Stimulated activated CD8-positive, alpha-beta memory T cell treated with anti-CD3 and anti-CD28 coated beads, Interleukin-4, amount 100 ng/mL, for 1 hour (primary cell): ENCODE measurements at places on chromosomes 7 and 10.

GRCh38 chr10:64682043-64682442, 1160.8 kb downstream of the REEP3 start:
- DNase-seq: no peak

DNA sequence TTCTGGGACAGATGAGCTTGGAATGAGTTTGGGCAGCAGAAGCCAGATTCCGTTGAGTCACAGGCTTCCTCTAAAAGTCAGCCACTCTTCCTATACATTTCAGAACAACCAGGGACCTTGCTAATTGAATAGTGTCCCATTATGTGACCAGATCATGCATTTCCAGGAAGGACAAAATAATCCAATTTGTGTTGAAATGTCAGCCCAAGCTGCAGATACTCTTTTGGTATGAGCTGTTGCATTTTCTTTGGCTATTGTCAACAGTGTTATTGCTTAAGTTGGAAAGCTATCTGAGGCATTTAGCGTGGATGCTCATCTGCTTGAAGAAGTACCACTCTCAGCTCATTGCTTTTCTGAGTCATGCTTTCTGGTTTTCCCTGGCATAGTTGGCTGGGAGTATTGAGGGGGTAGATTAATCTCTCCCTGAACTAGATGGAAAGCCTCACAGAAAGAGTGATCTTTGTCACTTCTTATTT, 223.7 kb upstream of the HABP2 start:
- no peak for DNase-seq

- DNase-seq: no peak
Measured at GRCh38 chr10:114071178-114071577, 27.5 kb downstream of the ADRB1 start.

DNA sequence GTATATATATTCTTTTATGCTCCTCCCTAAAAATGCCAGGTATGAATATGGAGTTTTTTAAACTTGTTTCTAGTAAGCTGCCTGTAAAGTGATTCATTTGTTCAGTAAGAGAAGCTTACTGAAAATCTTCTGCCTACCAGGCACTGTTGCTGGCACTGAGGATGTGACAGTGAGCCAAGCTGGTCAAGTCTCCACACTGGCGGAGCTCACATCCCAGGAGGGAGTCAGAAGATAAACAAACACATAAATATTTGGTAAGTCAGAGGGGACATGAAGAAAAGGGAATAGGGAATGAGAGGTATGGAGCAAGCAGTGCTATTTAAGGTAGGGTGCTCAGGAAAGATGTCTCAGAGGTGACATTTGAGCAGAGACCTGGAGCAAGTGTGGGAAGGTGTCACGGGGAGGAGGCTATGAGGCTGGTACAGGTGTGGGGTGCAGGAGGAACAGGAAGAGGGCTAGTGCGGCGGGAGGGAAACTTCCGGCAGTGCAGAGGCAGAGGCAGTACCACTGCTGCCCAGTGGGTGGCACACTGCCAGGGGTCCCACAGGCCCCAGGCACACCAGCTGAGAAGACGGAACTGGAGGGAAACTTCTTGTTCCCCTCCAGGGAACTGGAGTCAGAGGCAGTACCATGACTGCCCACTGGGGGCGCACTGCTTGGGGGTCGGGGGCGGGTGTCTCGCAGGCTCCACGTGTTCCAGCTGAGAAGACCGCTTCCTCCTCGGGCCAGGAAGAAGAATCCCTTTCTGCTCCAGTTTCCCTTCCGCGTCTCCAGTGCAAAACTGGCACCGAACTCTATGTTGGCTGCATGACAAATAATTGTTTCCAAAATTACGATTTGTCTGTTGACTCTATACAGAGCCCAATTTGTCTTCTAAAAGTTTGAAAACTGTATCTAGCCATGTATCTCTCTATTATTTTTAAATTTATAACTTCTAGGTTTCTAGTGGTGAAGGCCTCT, 161.0 kb downstream of the TEX36 start:
- DNase-seq: no peak

GRCh38 chr7:156625580-156625979, 15.0 kb upstream of the RNF32 start:
- no peak for DNase-seq

GRCh38 chr7:127392182-127392565, 334 bp downstream of the ZNF800 start:
- DNase-seq: peak; percentile 38

- DNase-seq: no peak
Measured at GRCh38 chr10:663466-663751, 26.1 kb downstream of the DIP2C start.

DNA sequence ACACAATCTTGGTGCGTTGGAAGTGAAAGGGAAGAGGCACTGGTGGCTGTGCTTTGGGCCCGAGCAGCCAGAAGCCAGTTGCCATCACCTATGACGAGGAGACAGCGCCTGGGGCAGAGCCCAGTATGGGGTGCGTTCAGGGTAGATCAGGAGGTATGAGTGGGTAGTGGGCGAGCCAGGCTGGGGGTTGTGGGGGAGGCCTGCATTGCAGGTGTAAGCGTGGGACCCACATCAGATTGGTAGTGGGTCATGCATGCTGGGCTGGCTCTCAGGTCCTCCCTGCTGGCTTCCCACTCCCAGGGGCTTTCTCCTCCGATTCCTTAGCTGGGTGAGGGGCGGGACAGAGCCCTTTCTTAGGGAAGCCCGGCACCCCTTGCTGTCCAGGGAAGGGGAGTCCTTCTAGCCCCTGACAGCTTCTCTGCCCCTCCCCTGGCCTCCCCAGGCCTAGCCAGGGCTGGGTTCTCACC, 445 bp upstream of the PVRIG start:
- no peak for DNase-seq

- no peak for DNase-seq
Measured at GRCh38 chr7:138563808-138564207, 103.7 kb downstream of the TRIM24 start.

DNA sequence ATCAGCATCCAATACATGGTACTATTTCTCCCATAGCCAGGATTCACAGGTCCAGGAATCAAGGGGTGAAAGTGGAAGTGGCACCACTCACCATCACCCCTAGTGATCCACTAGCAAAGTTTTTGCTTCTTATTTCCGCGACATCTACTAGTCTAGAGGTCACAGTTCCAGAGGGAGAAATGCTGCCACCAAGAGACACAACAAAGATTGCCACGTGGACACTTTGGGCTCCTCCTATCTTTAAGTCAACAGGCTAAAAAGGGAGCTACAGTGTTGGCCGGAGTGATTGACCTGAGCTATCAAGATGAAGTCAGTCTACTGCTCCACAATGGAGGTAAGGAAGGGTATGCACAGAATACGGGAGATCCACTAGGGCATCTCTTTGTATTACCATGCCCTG, 178.2 kb downstream of the AKR1D1 start:
- DNase-seq: no peak

DNA sequence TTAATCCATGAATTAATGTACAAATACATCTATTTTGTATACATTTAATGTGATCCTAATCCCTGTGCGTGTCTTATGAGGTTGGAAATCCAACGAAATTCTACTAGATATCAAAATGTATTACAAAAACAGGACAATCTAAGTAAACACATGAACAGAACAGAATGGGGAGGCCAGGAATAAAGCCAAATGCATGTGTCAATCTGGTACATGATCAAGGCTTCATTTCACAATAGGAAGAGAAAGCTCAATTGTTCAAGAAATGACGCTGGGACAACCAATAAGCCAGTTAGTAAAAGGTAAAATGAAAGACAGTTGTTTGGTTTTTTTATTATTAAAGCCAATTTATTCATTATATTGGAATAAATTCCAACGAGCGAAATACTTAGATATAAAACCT, 83.0 kb downstream of the COL13A1 start:
- no peak for DNase-seq

DNA sequence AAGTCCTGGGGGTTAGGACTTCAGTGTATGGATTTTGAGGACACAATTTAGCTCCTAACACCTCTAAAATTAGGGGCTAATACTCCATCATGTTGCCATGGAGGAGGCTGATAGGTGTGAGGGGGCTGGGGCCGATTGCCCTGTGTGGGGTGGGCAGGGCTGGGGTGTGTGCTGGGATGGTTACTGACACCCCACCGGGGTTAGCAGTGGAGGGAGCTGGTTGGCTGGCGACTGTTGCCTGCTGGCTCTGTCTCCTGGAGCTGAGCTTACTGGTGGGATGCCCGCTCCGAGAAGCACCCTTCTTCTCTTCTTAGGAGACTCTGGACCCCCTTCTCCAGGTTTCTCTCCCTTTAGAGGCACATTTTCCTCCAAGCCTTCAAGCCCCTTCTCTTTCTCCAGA, 22.2 kb upstream of the SH2D4B start:
- no peak for DNase-seq

DNA sequence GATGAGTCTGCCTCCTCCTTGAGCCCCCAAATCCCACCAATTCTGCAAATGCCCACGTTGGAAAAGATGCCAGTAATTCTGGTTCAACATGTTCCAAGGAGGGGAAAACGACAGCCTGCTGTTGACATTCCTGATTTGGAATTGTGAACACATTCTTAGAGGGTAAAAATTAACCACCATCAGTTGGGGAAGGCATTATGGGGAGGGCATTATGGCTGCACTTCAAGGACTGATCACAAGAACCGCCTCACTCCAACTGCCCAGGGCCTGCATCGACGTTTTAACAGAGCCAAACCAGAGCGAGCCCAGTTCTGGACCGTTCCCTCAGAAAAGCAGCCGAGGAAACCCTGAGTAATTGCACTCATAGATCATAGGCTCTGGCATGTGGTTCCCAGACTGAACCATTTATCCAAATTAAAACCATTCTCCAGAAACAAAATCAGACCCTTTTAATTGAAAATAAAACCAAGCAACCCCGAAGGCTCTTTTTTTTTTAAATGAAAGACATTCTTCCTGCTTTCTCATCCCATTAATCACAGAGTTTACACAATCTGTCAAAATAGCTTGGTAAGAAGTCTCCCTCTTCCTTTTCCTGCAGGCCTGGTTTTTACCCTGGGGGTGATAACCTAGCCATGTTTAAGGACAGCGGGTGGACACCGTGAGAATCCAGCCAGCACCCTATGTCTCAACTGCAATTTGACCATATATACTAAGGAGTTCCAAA, 8.0 kb downstream of the TNS3 start:
- DNase-seq: no peak

- DNase-seq: no peak
Measured at GRCh38 chr10:4688601-4689000, 137.4 kb upstream of the AKR1E2 start.

DNA sequence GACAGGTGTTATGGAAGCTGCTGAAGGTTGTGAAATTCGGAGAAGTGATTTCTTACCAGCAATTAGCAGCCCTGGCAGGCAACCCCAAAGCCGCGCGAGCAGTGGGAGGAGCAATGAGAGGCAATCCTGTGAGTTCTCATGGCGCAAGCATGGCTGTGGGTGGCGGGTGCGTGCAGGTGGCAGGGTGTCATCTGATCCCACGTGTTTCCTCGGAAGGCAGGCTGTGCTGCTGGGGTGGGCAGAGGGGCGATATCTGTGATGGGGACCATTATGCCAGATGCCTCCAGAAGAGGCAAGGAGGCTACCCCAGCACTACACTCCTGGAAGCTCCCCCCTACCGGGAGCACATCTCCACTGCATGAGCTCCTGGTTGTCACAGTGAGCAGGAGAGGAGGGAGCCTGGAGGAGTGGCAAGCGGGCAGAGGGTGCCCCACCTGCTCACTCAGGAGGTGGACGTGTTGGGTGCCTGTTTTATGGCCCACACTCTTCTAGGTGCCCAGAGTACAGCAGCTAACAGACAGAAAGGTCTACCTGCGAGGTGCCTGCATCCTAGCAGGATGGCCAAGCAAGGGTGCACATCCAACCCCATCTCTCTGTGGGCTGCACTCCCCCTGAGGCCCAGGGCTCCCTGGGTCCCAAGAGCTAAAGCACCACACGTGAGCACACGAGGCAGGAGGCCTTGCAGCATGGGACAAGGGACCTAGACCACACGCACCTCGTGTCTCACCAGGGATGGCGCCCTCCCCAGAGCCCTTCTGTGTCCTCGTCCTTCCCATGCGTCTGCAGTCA, 204.7 kb downstream of the EBF3 start:
- no peak for DNase-seq

DNA sequence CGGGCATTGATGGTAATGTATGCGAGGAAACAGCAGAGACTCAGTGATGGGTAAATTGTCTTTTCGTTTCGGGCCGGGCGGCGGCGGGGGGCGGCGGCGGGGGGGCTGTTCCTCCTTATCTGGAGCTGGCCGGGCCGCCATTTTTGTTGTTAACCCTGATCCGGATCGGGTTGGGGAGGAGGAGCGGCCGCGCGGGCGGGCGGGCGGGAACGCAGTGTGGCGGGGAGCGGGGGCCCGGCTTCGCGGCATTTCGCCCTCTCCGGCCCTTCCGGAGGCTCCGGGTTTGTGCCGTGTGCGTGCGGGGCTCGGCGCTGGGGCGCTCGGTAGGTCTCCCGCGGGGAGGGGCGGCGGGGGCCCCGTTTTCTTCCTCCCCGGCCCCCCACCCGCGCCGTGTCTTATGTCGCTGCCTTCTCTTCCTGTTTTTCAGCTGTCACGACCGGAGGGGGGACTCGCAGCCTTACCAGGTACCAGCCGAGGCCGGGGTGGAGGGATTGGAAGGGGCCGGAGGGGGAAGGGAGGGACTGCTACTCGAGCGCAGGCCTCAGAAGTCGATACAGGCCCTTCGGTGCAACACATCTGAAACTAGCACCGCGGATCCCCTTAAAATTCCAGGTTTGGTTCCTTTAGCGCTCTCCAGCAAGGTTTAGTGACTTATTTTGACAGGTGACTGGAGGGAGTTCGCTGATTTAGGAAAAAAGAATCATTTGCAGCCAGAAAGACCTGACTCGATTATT, 820 bp downstream of the WAC start:
- peak; percentile 44 for DNase-seq

- no peak for DNase-seq
Measured at GRCh38 chr7:15720849-15721471, 34.5 kb upstream of the MEOX2 start.

DNA sequence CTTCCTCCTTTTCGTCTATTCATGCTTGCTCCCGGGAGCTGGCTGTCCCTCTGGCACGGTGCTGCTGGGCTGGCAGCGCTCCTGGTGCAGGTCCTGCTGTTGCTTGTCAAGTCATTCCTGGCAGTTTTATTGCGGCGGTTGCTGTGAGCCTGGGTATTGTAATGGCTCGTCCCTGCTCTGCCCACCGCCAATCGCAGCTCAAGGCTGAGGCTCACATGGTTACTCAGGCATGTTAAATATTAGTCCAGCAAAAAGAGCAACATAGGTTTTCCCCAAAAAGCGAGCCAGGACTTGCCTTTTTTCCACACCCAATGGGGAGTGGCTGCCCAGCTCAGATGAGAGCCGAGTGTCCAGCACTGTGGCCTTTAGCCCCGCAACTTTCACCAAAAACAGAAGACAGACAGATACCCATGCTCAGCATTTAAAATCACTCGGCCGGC, 492.9 kb upstream of the FOXK1 start:
- no peak for DNase-seq

- DNase-seq: no peak
Measured at GRCh38 chr7:33143996-33144718, 14.8 kb downstream of the BBS9 start.

DNA sequence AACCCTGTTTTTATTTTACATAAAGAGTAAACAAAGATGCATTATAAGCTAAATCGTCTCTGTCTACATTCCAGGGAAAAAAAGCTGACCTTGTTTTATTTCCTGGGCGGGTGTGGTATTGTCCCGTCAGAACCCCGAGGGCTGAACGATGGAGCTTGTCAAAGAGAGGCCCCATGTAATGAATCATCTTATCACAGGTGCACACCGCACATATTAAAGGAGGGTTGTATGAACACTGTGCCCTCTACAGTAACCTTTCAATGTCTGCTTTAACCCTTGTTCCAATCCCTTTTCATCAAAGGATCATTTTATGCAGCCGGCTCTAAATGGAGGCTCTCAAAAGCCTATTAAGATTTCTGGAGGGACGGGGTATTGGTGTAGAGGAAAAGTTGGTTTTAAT, 158.5 kb upstream of the YAE1 start:
- no peak for DNase-seq

- no peak for DNase-seq
Measured at GRCh38 chr7:44565097-44565794, 8.5 kb downstream of the DDX56 start.
